Mucosa of gallbladder (tissue), 1 donor: ENCODE measurements at places on chromosomes 16 and 17.

GRCh38 chr17:65243838-65244625 is 106.9 kb downstream of the RGS9 start:
- no peak for DNase-seq

- no peak for DNase-seq
These were observed 270.7 kb upstream of the SOX9 start for GRCh38 chr17:71849783-71850768.

- peak; percentile 50 for DNase-seq
These were observed 5.0 kb downstream of the TBKBP1 start for GRCh38 chr17:47698749-47699535.

- peak; percentile 50 for DNase-seq
These were observed 47.5 kb downstream of the ADCY7 start for GRCh38 chr16:50313596-50314478.

DNA sequence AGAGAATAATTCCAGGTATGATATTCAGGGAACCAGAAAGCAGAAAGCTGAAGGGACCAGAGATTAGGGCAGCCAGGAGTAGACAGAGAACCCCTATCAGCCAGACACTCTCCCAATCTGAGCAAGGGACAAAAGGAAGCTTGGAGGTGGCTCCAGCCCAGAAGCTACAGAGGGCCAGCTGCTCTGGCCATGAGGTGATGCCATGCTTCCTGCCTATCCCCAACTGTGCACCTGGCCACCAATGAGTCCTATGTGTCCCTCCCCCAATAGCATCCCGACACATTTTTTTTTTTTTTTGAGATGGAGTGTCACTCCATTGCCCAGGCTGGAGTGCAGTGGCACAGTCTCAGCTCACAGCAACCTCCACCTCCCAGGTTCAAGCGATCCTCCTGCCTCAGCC is 30.0 kb downstream of the NSMCE1 start:
- DNase-seq: no peak

DNA sequence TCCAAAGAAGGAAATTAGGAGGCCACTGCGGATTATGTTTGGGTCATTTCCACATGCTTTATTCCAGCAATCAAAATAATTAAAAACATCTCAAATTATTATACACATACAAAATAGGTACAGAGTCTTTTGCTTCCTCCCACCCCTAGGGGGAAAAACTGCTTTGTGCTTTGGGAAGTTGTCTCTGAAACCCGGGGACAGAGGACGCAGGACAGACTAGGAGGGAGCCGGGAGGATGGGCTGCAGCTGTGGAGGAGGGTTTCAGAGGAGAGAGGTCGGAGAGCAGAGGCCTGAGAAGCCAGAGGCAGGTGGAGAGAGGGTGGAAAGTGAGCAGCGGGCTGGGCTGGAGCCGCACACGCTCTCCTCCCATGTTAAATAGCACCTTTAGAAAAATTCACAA is 17.4 kb downstream of the COL1A1 start:
- DNase-seq: no peak

GRCh38 chr17:70804161-70804560 is 634.8 kb downstream of the KCNJ2 start:
- DNase-seq: no peak

DNA sequence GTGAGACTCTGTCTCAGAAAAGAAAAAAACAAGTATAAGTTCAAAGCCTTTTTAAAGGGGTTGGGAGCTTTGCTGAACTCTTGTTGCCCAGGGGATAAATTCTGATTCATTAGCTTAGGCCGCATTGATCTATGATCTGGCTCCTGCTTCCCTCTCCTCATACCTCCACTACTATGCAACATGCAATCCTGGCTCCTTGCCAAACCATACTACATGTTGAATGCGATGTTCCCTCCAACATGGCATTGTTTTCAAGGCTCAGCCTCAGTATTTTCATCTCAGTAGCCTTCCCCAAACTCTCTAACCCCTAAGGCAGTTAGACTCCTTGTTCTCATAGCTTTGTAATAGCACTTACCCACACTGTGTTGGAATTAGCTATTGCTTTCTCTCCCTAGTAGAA is 6.2 kb downstream of the REXO5 start:
- DNase-seq: no peak

- DNase-seq: no peak
These were observed 53.1 kb downstream of the METRNL start for GRCh38 chr17:83132251-83133081.

DNA sequence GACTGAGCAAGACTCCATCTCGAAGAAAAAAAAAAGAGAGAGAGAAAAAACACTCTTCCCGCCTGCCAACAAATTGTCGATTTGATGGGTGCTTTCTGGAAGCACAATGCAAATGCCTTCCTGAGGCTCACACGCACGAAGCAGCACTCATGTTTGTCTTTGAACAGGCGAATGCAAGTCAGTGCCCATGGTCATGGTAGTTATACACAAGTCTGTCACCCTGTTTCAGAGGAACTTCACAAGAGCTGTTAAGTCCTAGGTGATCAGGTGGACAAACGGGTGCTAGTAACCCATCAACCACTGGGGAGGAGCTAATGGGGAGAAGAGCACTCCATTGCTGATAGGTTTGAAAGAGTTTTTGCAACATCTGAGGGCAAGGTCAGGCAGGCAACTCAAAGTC is 6.5 kb upstream of the DNAI2 start:
- no peak for DNase-seq

- DNase-seq: no peak
These were observed 80.8 kb upstream of the CRHR1 start for GRCh38 chr17:45703348-45703747.

DNA sequence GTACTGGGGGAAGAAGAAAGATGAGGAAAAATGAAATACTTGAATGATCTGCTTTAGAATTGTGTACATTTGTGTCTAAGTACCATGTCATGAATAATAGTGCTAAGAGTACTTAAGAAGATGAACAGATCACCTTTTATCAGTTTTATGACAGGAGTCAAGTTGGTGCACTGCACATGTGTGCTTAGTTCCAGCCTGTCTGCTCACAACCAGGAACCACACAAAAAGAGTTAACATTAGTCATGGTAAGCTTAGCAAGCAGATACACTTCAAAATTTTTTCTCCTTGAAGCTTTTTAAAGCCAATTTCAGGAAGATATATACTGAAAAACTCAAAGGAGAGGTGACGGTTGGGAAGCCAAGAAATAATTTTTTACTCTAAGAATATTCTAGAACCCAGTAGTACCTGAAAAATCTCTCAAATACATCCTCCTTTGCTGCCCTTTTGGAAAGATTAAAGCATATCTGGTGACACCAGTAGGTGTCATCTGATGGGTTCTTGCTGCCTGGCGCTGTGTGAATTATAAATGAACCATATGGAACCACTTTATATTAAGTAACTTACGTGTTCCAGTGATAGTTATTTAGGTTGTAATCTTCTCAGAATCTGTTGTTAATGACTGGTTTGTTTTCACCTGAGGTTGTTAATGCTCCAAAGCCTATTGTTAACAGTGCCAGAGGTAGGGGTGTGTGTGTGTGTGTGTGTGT is 93.4 kb downstream of the MSI2 start:
- DNase-seq: no peak

DNA sequence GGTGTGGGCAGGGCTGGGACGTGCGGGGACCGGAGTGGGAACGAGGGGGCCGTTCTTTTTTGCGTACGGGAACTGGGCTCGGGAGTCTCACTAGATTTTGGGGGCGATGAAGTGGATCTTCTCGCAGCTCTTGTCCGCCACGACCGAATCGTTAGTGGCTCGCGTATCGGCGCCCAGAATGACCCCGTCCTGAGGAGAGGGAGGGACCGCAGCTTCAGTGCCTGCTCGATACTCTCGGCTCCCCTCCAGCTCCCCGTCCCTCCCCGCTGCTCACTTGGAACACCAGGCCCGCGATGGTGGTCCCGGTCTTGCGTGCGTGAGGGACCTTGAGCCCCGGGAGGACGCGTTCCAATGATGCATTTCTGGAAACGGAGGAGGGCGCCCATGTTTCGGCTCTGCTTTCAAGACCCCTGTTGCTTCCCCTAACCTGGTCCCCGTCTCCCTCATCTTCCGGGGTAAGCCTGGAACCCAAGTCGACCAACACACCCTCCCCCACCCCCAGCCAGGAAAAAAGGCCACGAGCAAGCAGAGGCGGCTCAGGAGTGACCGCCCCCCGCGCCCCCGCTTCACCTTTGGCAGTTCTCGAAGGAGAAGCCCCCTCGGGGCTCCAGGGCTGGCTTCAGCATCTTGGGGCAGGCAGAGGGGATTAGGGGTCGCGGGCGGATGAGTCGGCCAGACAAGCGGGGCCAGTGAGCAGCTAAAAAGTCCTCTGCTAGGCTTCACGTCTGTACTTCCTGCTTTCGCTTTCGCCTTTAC is at the start of gene PSMB10:
TSS of gene PSMB10 (minus strand) at position 727 of the 756 bp plus-strand sequence. CDS start at position 626, 101 bp downstream.
- no peak for DNase-seq

- DNase-seq: peak; percentile 40
These were observed 485 bp downstream of the DYNLL2 start for GRCh38 chr17:58083491-58084316.

GRCh38 chr17:40111221-40112128 is 10.3 kb upstream of the MSL1 start:
- DNase-seq: peak; percentile 90

GRCh38 chr17:73248532-73248931 is 13.1 kb downstream of the CPSF4L start:
- no peak for DNase-seq

DNA sequence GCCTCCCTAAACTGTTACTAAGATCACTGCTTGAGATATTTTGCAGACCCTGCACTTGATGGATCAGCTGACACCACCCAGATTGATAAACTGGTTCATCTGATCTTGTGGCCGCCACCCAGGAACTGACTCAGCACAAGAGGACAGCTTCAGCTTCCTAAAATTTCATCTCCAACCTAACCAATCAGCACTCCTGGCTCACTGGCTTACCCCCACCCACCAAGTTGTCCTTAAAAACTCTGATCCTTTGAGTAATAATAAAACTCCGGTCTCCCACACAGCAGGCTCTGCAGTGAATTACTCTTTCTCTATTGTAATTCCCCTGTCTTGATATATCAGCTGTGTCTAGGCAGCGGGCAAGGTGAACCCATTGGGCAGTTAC is 174.8 kb downstream of the UTP18 start:
- no peak for DNase-seq
